ENCODE measurements at places on chromosomes 6 and 20. TPM values are rescaled to one million over a fixed set of nuclear protein-coding genes. Genes with fewer than 3 reads are reported as not detected.

Gene BEND6
- total RNA-seq, result 2.7 TPM

Gene ISM1
- not detected for total RNA-seq

Gene BNIP5
- total RNA-seq, result not detected

Gene TRIM31
- total RNA-seq, result not detected

Gene ZNF165
- 0.84 TPM for total RNA-seq

Gene BIRC7
- total RNA-seq, result not detected

Gene TSHZ2
- total RNA-seq, result not detected

Gene CALHM5
- total RNA-seq, result 0.05 TPM

Gene JAG1
- total RNA-seq, result 8.2 TPM

Gene PRR3
- 9.6 TPM for total RNA-seq

Gene LIN28B
- total RNA-seq, result not detected

Gene DEFB115
- not detected for total RNA-seq

Gene GSTA1
- not detected for total RNA-seq

Gene LY6G6D
- total RNA-seq, result not detected

GRCh38 chr20:32479012-32479411 lies 106.1 kb downstream of the NOL4L start:
- DNase-seq, result no peak

DNA sequence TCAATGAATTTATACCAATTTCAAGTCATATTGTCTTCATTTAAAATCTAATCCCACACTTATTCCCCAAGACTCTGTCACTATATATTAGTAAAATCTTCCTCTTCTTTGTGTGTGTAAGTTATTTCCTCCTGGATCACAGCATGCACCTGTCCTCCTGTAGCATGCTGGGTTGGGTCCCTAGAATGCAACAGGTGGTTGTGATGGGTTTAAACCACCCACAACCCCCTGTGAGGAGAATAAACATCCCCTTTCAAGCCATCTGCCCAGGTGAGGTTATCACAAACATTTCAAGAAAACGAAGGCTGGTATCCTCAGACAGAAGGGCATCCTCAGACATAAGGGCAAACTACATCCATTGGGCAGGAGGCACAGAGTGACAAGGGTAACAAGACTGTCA lies 26.4 kb downstream of the DZANK1 start:
- DNase-seq, result no peak

DNA sequence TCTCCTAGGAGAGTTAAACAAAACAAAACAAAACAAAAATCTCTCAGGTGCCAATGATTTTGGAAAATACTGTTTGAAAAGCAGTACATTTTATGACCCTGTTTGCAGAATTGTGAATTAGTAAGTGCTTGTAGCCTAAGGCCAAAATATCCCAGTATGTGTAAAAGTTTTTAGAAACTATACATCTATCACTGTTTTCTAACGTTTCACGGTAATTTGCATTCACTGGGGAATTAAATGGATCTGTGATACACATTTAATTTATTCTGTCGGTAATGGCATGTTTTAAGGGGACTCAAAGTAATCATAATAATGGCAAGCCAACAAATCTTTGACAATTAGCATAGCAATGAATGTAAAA lies 95.6 kb upstream of the FAM184A start:
- no peak for DNase-seq

DNA sequence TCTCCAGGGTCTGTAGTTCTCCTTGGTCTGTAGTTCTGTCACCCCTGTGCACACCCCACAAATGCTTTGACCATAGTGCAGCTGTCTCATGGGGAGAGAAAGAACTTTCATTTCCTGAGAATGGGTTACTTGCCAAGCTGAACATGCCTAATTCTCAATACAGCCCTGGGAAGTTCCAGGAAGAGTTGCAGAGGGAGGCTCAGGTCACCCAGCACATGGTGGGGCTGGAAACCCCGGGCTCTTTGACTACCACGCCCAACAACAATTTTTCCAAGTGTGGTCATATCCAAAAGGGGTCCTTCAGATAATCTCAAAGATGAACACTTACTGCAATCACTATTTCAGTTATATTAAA lies 2.2 kb upstream of the PTPRA start:
- DNase-seq, result no peak

- no peak for DNase-seq
These were observed 238.7 kb upstream of the SOX4 start for GRCh38 chr6:21354805-21355238.

DNA sequence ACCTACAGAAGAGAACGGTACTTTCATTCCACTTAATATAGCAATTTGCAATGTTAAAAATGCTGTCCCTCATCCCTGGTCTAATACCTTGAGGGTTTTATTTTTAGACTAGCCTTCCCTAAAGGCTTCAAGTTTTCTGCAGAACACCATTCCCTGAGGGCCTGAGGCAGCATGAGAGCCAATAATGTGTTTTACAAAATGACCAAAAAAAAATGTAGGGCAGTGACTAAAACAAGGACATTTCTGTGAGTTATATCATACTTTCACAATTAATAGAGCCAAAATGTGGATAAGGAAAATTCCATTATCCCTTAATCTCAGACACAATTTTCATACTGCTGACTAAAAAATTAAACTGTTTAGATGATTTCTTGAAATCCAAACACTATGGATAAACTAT lies 22.7 kb downstream of the GPR63 start:
- DNase-seq, result no peak

DNA sequence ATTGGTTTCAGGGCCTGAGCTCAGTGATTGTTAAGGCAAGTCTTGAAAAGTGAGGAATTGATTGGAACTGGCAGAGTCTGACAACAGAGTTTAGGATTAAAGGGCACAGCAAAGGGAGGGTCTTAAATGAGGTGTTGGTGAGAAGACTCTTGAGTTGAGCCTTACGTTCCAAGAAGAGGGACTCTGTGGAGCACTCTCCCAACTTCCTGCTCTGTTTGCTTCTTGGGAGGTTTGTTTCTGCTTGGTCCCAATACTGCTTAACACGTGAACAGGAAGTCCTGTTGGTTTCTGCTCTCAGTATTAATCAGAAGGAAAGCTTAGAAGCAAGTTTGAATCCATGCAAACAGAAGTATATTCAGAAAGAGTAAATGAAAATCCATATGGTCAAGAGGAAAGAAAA lies 15.6 kb upstream of the SYNDIG1 start:
- no peak for DNase-seq

- no peak for DNase-seq
These were observed 151.5 kb upstream of the LRFN2 start for GRCh38 chr6:40738551-40739193.
